HCEC 1CT (cell line): ENCODE measurements at places on chromosomes 5 and 9.
A peak's percentile ranks its signal among the peaks of the same experiment; 100 is the strongest.

- peak; percentile 3 for DNase-seq
Measured at GRCh38 chr9:70156729-70157128, 102.0 kb upstream of the SMC5 start.

GRCh38 chr5:80780761-80781285 is 126.0 kb upstream of the DHFR start:
- DNase-seq: no peak

DNA sequence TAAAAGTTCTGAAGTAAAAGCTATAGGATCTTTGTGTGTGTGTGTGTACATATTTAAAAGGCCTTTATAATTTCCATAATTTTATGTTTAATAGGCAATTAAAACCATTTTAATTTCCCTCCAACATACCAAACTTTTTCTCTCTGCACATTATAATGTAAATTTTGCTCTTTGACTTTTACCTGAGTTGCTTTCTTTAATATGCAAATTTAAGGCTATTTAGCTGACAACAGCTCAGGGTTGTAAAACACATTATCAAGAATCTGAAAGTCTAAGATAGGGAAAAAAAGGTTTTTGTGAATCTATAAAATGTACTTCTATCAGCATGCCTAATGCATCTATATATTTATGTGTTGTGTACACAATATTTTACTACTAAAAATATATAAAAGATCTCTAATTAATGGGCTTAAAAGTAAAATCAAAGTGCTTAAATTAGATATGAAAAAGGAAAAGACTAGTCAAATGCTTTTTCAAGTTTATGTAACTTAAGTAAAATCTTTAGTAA is 239.6 kb upstream of the RAI14 start:
- DNase-seq: no peak

DNA sequence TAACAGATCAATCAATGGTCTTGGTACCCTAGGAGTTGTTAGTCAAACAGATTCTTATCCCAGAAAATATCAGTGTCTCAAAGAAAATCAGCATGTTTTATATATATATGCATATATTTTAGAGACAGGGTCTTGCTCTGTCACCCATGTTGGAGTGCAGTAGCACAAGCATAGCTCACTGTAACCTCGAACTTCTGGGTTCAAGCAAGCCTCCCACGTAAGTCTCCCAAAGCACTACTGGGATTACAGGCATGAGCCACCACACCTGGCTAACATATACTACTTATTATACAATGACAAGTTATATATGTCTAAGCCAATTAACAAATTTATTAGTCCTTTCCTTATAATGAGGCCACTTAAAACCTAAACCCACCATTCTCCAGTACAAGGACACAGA is 10.4 kb downstream of the RAB14 start:
- no peak for DNase-seq

- DNase-seq: no peak
Measured at GRCh38 chr5:109900461-109900860, 210.7 kb downstream of the MAN2A1 start.

DNA sequence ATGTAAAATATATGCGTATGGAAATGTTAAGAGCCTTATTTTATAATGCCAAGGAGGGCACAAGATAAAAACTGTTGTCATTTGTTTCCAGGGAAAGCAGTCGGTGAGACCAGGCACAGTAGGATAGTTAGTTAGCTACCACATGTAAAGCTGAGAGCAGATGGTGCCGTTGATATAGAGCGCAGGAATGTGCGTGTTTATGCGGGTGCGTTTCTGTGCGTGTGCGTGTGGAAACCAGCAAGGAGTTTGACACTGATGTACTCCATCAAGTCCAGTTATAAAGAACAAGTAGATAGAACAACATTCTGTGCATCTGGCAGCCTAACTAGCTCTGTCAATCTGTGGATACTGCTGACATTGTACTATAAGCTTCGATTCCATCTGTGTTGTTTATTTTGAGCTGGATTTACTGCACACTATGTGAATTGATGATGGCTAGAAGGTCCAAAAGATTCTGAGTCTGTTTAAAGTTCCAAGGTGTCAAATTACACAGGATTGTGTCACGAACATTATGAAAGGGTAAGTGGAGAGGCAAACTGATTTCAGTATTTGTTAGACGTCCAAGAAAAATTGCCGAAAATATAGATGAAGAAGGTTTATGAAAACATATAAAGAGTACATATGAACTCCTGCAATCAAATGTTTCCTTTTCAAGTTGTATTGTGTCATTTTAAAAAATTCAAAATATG is 494.9 kb upstream of the MEF2C start:
- no peak for DNase-seq

DNA sequence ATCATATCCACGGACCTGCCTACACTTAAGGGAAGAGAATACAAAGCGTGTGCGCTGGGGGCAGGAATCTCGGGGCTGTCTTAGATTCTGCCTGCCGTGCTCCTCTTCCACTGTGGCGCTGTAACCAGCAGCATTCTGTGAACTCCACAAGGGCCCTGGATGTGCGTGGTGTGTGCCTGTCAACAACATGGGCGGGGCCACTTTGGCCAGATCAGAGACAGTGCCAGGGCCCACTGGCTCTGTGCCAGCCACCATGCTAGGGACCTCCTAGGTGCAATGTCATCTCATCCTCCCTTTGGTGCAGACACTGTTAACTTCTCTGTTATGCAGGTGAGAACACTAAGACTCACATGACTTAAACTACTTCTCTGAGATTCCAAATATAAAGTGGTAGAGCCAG is 113.7 kb downstream of the COL23A1 start:
- DNase-seq: no peak

- no peak for DNase-seq
Measured at GRCh38 chr5:94802450-94802849, 184.0 kb downstream of the SLF1 start.

GRCh38 chr9:7324152-7324598 is 475.4 kb downstream of the DMAC1 start:
- no peak for DNase-seq

GRCh38 chr5:148912714-148913398 is 86.4 kb downstream of the ADRB2 start:
- peak; percentile 97 for DNase-seq

- no peak for DNase-seq
Measured at GRCh38 chr9:132797861-132798659, 80.0 kb downstream of the AK8 start.

DNA sequence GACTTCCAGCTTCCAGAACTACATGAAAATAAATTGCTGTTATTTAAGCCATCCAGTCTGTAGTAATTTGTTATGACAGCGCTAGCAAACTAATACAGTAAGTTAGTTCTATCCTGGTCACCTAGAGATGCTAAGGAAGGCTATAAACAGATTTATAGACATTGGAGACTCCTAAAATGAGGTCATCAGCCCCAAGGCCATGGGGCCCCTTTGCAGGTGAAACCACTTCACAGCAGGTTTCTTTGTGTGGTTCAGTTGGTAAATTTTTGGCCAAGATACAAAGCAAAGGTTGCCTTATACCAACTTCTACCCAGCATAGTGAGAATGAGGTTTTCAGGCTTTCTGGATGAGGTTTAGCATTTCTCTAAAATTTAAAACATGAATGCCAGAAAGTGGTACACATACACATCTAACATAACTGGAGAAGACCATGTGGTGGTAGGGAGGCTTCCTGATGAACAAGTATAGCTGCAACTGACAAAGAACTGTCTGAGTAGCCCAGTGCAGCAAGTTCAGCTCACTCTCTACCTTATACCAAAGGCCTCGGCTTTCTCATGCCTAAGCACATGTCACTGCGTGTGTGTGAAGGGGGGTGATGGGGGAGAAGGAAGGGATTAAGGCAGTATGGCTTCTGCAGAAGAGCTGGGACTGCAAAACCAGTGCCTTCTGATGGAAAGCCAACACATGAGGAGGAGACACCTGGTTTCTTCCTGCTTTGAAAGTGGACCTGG is 264.6 kb upstream of the TAS2R1 start:
- no peak for DNase-seq

GRCh38 chr5:10166392-10166791 is 83.3 kb downstream of the ATPSCKMT start:
- no peak for DNase-seq

DNA sequence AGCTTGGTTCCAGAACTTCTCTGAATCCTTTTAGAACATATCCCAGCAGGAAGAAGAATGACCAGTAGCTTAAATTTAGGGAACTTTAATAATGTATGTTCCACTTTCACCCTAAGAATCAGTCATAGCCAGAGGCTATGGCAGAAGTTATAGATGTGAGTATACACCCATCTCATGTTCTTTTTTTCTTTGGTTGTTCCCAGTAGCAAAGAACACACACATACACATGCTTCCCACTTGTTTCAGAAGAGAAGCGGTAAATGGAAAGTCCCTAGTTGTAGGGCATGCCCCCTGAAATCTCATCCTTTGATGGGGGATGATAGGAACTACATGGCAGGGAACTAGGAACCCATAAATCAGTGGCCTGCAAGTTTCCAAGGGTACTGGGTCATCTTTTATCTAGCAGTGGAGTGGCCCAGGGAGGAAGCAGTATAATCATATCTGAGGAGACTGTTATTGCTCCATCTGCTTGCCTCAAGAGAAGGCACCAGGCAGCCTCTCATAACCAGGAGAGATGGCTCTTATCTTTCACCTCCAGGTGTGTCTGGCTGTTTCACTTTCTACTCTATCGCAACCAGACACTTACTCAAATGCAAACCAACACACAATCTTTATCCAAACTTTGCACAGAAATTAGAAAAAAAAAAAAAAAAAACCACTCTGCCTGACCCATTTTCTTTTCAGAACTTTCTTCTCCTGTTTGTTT is 109.5 kb downstream of the SNCAIP start:
- no peak for DNase-seq

DNA sequence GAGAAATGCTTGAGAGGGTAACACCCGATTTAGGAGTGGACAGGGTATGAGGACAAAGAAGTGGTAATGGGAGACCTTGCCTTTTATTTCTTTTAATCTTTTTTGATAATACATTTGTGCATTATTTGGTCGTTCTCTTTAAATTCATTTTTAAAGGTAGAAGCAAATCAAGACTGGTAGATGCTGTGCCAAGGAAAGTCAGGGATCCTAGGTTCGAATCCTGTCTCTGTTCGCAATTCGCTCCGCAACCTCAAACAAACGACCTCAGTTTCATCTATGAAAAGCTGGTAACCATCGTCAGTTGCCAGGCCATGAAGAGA is 353 bp upstream of the TMED9 start:
- DNase-seq: no peak
